ENCODE measurements at places on chromosomes 13 and 19.

GRCh38 chr13:25059958-25060357 lies 36.0 kb upstream of the PABPC3 start:
- no peak for DNase-seq

DNA sequence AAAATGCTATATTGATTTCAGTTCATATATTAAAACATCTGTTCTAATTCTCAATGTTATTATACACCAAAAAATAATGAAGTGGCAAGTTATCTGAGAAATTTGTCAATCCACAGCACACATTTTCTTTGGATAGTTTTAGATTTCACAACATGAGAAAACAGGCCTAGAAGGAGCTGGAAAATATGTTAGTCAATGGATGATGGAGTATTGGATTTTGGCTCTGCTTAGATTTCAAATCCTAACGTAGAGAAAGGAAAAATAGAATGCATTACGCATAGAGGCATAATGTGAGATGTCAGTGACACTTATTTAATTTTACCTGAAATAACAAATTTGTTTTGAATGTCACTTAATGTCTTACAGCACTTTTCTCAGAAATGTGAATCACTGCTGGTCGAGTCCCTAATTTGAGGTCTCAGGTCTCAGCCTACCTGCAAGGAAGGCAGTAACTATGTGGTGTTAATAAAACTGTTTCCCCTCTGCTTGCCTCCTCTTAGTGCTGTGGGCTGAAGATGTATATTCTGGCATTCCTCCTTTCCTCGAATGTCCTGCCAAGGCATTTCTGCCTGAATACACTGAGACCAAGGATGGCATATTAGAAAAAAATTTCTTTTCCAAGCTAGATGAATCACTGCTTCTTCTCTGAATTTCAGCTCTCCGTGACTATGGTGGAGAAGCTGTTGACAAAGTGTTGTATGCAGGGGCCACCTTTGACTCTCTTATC lies 232.4 kb downstream of the POSTN start:
- DNase-seq = no peak

- no peak for DNase-seq
Observed at GRCh38 chr13:88643233-88643632, 972.1 kb downstream of the SLITRK5 start.

DNA sequence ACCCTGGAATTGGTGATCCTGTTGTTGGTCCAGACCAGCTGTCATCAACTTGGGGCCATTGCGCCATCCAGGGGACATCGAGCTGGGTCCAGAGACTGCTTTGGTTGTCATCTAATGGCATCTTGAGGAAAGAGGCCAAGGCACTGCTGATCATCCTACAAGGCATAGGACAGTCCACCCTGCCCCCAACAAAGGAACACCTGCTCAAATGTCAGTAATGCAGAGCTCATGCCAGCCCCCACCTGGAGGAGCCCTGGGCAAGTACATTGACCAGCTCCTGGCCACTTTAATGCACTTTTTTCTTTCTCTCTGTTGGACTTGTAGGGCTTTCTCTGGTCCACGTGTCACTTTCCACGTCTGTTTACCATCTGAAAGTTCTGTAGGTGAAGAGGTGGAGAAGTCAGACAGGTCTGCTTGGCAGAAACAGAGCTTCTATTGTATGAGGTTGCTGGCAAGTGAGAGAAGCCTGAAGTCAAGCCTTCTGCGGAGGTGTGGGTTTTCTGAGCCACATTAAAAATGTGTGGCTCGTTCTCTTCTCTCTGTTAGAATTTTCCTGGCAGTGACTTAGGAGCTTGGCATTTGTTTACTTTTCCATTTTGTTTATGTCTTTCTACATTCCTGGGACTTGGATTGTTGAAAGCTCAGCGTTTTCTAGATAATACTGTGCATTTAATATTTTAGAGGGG lies 124.0 kb upstream of the RNF113B start:
- DNase-seq = no peak

GRCh38 chr19:20969898-20970297 lies 46.8 kb downstream of the ZNF85 start:
- DNase-seq = no peak

DNA sequence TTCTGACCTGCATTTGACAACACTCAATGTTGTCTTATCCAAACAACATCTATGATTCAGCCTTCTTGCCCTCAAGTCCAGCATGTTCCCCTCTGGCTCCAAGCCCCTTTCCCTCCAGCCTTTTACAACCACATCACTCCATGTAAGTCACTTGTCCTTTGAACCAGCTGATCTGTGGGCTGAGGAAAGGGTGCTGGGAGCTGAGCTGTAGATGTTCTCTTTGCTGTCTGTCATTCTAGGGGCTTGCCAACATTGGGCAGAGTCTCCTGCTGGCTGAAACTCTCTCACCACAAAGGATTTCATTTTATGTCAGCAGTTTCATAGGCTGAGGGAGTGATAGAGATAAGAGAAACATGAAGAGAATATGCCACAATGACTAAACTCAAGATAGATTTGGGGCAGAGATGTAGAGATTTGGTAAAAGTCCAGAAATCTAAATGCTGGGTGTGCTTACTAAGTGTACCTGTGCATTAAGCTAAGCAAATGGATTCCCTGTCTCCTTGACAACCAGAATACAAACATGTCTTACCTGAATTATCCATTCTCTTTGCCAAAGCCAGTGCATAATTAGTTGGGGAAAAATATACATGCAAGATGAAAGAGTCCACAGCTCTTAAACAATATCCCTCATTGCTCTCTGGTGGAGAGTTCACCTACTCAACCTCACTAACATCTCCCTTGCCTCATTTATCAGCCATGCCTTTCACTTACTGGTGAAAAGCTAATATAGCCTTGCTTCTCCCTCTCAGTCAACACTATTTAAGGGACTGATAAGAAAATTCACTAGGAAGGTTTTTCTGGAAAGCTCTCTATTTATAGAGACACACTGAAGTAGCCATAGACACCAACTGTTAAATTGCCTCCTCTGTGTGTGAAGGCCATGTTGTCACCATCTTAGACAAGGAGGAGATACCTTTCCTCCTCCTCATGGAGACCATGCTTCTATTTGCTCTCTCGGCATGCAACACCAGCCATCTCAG lies 175.5 kb upstream of the SERP2 start:
- DNase-seq = no peak
